HS-27A (cell line): ENCODE measurements at places on chromosomes 6 and 20.

- no peak for DNase-seq
Observed at GRCh38 chr20:10201321-10201870, 17.2 kb upstream of the SNAP25 start.

DNA sequence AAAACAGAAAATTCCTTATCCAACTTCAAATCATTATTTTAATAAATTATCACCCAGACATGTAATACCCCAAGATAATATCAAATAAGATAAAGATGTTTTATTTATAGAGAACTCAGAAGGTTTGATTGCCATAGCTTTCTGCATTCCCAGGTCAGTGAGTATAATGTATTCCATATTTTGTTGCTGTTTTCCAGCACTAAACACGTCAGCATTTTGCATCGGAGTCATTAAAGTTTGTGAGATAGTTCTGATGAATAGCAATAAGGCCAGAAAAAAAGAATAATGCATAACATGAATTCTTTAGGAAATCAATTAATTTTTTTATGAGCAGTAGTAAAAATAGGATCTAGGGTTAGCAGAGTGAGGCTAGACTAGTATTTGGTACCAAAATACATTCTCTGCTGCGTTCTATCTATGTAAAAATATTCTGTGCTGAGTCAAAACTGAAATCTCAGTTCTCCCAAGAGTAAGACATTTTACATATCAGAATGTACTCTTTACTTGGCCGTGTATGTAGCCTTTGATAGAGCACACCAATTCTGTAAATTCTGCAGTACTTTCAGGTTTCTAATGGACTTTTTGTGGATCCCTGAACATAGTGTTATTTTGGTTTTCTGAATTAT lies 269.9 kb upstream of the AGPAT4 start:
- DNase-seq, result no peak

- no peak for DNase-seq
Observed at GRCh38 chr6:165081944-165082532, 227.4 kb downstream of the C6orf118 start.

DNA sequence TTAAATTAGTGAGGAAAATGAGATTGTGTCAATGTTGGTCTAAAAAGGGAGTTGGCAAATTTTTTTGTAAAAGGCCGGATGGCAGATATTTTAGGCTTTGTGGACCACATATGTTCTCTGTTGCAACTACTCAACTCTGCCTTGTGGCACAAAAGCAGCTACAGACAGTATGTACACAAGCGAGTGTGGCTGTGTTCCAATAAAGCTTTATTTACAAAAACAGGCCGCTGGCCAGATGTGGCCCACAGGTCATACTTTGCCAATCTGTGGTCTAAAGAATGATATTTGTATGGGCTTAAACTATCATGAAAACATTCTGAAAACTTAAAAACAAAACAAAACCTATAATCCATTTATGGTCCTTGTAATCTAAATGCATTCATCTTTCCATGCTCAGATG lies 228.3 kb downstream of the CLIC5 start:
- no peak for DNase-seq

DNA sequence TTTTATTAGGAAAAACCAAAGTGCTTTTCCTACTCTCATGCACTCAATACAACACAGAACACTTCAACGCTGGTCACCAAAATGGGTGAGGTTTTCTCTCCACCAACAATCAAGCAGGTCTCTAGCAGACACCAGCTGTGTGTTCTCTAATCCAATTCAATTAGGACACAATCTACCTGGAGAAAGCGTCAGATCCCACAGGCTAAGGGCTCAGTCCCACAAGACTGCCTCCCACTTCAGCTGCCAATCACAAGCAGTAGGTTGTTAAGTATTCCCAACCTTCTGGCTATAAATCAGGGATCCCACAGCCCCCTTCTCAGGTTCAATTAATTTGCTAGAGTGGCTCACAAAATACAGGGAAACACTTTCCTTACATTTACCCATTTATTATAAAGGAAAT lies 47.7 kb downstream of the STMND1 start:
- no peak for DNase-seq

- DNase-seq, result peak; percentile 51
Observed at GRCh38 chr6:126039284-126039683, 52.9 kb downstream of the TRMT11 start.

GRCh38 chr6:3429211-3429610 lies 27.6 kb downstream of the SLC22A23 start:
- DNase-seq, result no peak

GRCh38 chr6:53894091-53894490 lies 99.3 kb downstream of the LRRC1 start:
- no peak for DNase-seq

- DNase-seq, result no peak
Observed at GRCh38 chr20:14413835-14414234, 76.4 kb upstream of the FLRT3 start.

GRCh38 chr6:77073410-77073760 lies 389.9 kb downstream of the HTR1B start:
- DNase-seq, result no peak

DNA sequence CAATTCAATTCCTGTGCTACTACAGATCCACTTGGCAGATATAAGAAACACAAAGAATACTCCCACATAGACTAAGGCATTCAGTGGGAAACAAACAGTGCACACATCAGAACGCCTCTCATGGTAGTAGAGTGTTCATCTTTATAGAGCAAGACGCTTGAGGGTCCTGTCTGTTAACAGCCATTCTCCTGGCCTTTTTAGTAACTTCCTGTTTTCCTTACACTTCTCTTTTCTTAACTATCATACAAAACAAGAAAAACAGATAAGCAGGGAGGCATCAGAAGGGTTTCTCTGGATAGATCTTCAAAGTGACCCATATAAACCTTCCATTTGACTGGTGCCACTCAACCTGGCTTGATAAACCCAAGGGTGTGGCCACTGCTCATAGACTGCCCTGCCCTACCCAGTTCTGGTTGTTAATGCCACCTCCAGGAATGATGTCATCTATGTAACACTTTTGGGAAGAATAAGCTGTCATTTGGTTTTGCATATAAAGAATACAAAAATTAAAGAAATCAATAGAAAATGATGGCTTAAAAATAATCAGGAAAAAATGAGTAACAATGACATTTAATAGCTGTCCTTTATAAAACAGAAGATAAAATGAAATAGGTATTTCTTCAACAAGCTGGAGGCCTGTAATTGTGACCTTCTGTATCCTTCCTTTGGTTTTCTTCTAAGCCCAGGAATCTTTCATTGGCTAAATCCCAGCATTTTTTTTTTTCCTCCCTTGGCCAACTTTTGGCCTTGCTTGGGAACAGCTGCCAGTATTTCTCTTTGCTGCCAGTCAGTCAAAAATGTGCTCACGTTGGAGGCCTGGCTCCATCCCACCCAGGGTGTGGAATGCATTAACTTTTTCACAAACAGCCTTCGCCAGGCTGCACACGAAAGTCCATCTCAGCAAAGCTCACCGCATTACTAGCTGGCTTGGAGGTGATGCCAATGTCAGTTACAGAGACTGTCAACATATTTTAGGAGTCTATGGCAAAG lies 103.5 kb downstream of the GJA10 start:
- DNase-seq, result peak; percentile 30

- no peak for DNase-seq
Observed at GRCh38 chr6:169689287-169689686, 12.5 kb downstream of the WDR27 start.

GRCh38 chr6:141830530-141830929 lies 302.2 kb upstream of the GJE1 start:
- no peak for DNase-seq

DNA sequence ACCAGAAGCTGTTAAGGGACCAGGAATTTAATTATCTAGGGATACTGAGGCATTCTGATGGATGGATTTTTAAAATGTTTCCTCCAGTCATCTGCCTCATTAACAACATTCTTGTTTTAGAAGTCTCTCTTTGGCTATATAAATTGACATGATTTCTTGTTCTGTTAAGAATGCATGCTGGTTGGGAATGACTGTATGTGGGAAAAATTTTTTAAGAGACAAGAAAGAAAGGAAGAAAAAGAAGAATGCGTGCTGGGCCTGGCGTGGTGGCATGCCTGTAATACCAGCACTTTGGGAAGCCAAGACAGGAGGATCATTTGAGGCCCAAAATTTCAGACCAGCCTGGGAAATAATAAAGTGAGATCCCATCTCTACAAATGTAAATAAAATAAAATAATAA lies 203.6 kb downstream of the GJA1 start:
- no peak for DNase-seq

GRCh38 chr6:13260831-13261230 lies 67.5 kb downstream of the TBC1D7 start:
- DNase-seq, result no peak

GRCh38 chr6:15593798-15594197 lies 69.0 kb downstream of the DTNBP1 start:
- DNase-seq, result no peak

DNA sequence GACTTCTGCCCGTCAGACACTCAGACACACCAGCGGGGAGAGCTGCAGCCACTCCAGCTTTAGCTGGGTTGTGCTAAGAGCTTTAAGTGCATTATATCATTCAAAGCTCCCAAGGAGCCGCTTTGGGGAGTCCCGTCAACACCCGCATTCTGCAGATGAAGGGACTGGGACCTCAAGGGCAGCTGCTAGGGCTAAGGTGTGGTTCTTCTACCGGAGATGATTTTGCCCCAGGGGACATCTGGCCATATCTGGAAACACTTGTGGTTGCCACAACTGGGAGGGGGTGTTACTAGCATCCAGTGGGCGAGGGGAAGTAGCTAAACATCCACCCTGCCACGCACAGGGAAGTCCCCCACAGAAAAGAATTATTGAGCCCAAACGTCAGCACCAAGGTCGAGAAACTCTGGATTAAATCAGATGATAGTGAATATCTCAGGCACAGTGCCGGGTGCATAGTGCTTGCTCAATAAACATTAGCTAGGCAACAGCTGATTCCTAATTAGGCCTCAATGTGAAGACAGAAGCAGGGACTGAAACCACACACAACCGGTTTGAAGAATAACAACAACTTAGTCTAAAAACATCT lies 29.6 kb downstream of the PMEPA1 start:
- no peak for DNase-seq

GRCh38 chr6:79257381-79258205 lies 23.1 kb upstream of the HMGN3 start:
- no peak for DNase-seq

- no peak for DNase-seq
Observed at GRCh38 chr20:13625304-13625979, 13.3 kb downstream of the TASP1 start.

- DNase-seq, result no peak
Observed at GRCh38 chr6:30600451-30600961, 16.5 kb downstream of the PPP1R10 start.

GRCh38 chr6:91407706-91408105 lies 820.8 kb upstream of the MAP3K7 start:
- no peak for DNase-seq

DNA sequence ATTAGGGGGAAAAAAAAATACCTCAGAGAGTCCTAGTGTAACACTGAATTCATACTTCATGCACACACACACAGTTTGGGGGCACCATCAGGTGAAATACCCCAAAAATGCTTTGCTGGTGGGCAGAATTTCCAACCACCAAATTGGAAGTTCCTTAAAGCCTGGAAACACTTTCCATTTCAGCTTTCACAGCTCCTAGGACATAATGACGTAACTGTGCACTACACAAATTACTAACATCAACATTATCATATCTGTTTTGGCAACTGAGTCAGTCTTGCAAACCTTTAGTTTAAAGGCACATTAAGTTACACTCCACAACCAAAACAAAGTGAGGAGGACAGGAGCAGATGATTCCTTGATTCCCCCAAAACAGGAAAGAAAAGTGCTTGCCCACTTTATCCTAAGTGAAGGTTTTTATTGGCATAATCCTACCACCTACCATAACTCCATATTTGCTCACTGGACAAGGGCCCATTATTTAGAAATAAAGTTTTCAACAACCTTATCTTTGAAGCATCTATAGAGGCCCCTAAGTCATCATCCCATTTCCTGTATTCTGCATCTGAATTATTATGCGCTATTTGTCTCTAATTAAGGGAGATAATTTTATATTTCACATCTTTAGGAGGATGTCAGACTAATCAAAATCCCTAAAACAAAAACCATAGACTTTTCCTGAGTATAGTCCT lies 3.4 kb downstream of the MBOAT1 start:
- no peak for DNase-seq

GRCh38 chr6:96947055-96947454 lies 22.5 kb downstream of the KLHL32 start:
- no peak for DNase-seq

DNA sequence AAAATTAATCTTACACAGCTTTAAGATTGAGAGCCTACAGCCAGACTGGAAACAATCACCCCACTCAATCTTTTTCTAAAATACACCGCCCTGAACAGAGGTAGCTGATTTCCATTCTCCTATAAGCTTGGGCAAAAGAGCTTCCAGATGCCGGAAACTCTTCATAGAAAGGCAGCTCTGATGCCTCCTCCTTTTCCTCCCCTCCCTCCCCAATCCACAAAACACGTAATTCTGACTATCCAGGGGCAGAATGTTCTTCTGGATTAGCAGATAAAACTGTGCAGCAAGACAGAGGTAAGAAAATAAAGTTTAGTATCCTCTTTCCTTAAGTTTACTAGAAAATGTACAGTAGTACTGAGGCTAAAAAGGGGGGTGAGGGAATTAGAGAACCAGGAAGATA lies 15.8 kb downstream of the ADNP start:
- no peak for DNase-seq

DNA sequence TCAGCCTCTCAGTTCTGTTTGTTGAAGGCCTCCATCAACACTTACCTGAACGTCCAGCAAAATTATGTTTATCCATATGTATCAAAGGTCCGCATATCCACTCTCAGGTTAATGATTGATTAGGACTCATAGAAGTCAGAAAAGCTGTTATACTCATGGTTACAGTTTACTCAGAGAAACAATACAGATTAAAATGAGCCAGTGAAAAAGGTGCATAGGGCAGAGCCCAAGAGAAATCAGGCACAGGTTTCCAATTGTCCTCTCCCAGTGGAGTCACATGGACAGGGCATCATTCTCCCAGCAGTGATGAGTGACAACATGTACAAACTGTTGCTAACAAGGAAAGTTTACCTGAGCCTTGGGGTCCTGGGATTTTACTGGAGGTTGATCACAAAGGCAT lies 36.2 kb downstream of the THEMIS start:
- DNase-seq, result no peak

DNA sequence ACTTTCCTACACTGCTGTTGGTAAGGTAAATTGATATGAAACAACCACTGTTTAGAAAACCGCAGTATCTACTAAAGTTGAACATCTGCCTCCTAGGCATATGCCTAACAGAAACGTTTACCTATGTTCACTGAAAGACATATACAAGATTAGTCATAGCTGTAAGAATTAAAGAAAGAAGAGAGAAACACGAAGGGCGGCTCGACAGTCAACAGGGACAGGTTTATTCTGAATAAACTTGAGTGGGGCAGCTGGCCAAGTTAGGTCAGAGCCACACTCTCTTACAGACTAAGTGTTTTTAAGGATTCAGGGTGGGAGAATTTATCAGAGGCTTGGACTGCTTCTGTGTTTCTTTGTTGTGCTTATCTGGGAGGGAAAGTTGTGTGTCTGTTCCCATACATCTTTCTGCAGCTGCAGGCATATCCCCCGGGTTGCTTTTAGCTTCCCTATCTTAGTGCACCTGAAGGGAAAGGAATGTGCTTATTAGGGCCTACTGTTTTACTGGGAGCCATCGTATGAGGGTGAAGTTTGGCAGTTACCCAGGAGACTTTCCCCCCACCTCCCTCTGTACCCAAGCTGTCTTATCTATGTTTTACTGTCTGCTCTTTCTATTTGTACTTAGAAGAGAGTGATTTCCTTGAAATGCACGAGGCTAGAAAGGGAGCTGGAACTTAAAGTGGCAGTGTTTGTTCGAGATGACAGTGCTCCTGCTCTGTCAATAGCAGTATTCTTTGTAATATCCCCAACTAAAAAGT lies 20.4 kb downstream of the PROCR start:
- no peak for DNase-seq

- no peak for DNase-seq
Observed at GRCh38 chr20:33262658-33263065, 20.4 kb upstream of the BPIFB1 start.
